Activated CD4-positive, alpha-beta memory T cell treated with anti-CD3 and anti-CD28 coated beads, Interleukin-2, amount 10 ng/mL, durations not matched to agents 7 days and 5 days (primary cell): ENCODE measurements at places on chromosomes 4 and X.

DNA sequence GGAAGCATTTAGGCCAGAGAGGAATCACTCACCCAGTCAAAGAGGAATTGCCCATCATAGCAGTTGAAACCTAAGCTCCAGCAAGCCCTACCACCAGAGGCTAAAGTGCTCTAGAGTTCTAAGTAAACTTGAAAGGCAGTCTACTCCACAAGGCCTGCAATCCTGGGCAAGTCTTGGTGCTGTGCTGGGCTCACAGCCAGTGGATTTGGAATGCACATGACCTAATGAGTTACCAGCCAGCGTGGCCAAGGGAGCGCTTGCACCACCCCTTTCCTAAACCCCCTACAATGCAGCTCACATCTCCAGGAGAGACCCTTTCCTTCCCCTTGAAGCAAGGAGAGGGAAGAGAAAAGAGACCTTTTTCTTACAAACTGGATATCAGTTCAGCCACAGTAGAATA is 445.7 kb downstream of the GASK1B start:
- no peak for DNase-seq

GRCh38 chr4:176320976-176321361 is 1.2 kb downstream of the SPCS3 start:
- DNase-seq = no peak

DNA sequence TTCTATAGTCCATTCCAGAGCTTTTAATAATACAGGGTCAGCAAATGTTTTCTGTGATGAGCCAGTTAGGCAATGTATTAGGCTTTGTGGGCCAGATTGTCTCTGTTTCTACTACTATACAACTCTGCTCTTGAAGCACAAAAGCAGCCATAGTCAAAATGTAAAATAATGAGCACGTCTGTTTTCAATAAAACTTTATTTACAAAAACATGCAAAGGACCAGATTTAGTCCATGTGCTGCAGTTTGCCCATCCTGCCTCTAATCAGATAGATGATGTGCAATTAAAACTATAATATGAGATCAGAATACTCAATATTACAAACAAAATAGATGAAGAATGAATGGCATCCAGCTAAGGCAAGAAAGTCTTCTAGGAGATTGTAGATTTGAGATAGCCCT is 127.8 kb upstream of the FRMPD4 start:
- no peak for DNase-seq

- DNase-seq = no peak
Observed at GRCh38 chr4:97359826-97360225, 783.5 kb downstream of the STPG2 start.

GRCh38 chrX:74179499-74179898 is 124.5 kb upstream of the ZCCHC13 start:
- DNase-seq = no peak

GRCh38 chr4:113368056-113368455 is 318.6 kb downstream of the ANK2 start:
- DNase-seq = no peak

DNA sequence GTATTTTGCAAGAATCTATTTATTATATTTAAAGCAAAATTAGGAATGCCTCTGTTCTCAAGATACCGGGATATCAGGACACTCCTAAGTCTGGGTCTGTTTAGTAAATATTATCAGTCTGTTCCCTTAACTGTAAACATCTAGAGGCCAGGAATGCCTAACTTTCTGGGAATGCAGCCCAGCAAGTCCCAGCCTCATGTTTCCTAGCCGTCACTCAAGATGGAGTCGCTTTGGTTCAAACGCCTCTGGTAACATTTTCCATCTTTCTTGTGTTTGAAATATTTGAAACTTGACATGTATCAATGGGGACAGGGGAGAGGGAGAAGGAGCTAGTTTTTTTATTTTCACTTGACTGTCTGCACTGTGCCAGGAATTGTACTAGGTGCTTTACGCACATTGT is 85.4 kb downstream of the FBXL5 start:
- DNase-seq = no peak
